ENCODE measurements at places on chromosomes 6 and 20.

- no peak for DNase-seq
These were observed 17.6 kb downstream of the NOL4L start for GRCh38 chr20:32567384-32568178.

GRCh38 chr20:41139227-41140093 lies 2.1 kb downstream of the PLCG1 start:
- no peak for DNase-seq

GRCh38 chr20:56554869-56555268 lies 21.8 kb downstream of the FAM209B start:
- no peak for DNase-seq

GRCh38 chr6:44011350-44011920 lies 115.8 kb downstream of the MRPL14 start:
- DNase-seq = no peak

GRCh38 chr20:56359212-56360132 lies 698 bp downstream of the FAM210B start:
- DNase-seq = no peak

DNA sequence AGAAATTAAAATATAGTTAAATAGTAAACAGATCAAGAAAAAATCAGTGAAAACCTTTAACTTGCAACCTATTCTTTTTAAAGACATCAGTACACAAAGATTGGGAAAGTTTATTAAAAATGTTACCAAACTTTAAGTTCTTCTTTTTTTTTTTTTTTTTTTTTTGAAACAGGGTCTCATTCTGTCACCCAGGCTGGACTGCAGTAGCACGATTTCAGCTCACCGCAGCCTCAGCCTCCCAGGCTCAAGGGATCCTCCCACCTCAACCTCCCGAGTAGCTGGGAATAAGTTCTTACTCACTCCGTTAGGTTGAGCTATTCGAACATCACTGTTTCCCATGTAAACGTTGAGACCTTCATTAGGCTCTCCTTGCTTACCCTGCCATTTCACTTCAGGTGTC lies 5.6 kb downstream of the MAP3K5 start:
- DNase-seq = no peak

GRCh38 chr6:48447251-48447650 lies 336.3 kb upstream of the PTCHD4 start:
- DNase-seq = no peak
